ENCODE measurements at places on chromosomes 13 and 19.

GRCh38 chr19:12995596-12996405 is 526 bp downstream of the NFIX start:
- peaks cover 51% of the 10 kb centered on the region for H3K4me1 ChIP-seq
- DNase-seq: peak; percentile 63
- H3K27me3 ChIP-seq: peaks cover 3% of the 10 kb centered on the region
- H3K36me3 ChIP-seq: peaks cover 31% of the 10 kb centered on the region
- peak overlapping the region; percentile 74 for H3K4me3 ChIP-seq

- H3K4me3 ChIP-seq: no peak overlapping the region
- H3K27ac ChIP-seq: peak overlapping the region; percentile 33
- H3K27me3 ChIP-seq: no peaks in the 10 kb centered on the region
- peaks cover 72% of the 10 kb centered on the region for H3K4me1 ChIP-seq
- DNase-seq: peak; percentile 74
These were observed 5.6 kb downstream of the APC2 start for GRCh38 chr19:1455336-1456120.

GRCh38 chr19:54572696-54573311 is 786 bp upstream of the LILRA2 start:
- H3K4me1 ChIP-seq: no peaks in the 10 kb centered on the region
- DNase-seq: no peak
- H3K36me3 ChIP-seq: no peaks in the 10 kb centered on the region
- H3K27ac ChIP-seq: no peak overlapping the region

GRCh38 chr19:18967358-18968146 is 26.5 kb upstream of the HOMER3 start:
- DNase-seq: no peak
- no peaks in the 10 kb centered on the region for H3K36me3 ChIP-seq
- H3K4me1 ChIP-seq: peaks cover 4% of the 10 kb centered on the region
- H3K4me3 ChIP-seq: no peak overlapping the region
- H3K27ac ChIP-seq: peak overlapping the region; percentile 64

DNA sequence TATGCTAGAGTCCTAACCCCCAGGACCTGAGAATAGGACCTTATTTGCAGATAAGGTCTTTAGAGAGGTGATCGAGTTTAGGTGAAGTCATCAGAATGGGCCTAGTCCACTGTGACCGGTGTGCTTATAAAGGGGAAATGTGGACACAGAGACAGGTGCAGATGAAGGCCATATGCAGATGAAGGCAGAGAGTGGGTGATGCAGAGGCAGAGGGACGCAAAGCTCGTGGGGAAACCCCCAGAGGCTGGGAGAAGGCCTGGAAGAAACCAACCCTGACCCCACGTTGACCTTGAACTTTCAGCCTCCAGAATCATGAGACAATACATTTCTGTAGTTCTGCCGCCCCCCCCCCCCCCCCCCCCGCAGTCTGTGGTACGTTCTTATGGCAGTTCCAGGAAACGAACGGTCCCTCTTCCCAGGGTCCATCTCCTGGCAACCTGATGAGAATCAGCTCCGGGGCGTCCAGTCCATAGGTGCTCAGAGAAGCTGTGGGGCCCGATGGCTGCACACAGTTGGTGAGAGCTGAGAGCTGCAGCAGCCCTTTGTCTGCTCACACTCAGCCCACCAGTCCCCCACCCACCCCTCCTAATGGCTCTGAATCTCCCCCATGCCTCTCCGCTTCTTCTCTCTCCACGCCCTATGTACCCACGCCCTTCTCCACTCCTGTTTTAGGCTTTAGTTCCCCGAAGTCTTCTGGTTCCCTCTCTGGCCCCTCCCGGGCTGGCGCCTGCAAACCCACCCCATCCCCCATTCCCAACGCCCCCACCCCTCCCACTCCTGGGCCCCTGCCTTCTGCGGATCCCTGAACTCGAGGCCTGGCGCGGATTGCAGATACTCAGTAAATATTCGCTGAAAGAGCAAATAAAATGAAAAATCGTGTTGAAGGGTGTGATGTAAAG is 218.3 kb upstream of the MAB21L1 start:
- DNase-seq: no peak
- H3K4me3 ChIP-seq: no peak overlapping the region
- no peaks in the 10 kb centered on the region for H3K27me3 ChIP-seq
- no peak overlapping the region for H3K27ac ChIP-seq

GRCh38 chr19:31527443-31527842 is 178.2 kb upstream of the TSHZ3 start:
- H3K27ac ChIP-seq: no peak overlapping the region
- H3K27me3 ChIP-seq: no peaks in the 10 kb centered on the region
- no peaks in the 10 kb centered on the region for H3K36me3 ChIP-seq
- H3K4me3 ChIP-seq: no peak overlapping the region
- no peak for DNase-seq

GRCh38 chr13:27834095-27834494 is 41.8 kb downstream of the GSX1 start:
- peaks cover 5% of the 10 kb centered on the region for H3K4me1 ChIP-seq
- H3K4me3 ChIP-seq: no peak overlapping the region
- peaks cover 11% of the 10 kb centered on the region for H3K27me3 ChIP-seq
- H3K36me3 ChIP-seq: no peaks in the 10 kb centered on the region

- no peak overlapping the region for H3K4me3 ChIP-seq
- H3K4me1 ChIP-seq: no peaks in the 10 kb centered on the region
- H3K27ac ChIP-seq: no peak overlapping the region
- no peak for DNase-seq
These were observed 413.2 kb downstream of the MZT1 start for GRCh38 chr13:72314210-72314609.

Measured in spinal cord (tissue), 10 donors.